Type B pancreatic cell (in vitro differentiated cells): ENCODE measurements at places on chromosomes 16 and 17. TPM values are rescaled to one million over a fixed set of nuclear protein-coding genes. Genes with fewer than 3 reads are reported as not detected.

DNA sequence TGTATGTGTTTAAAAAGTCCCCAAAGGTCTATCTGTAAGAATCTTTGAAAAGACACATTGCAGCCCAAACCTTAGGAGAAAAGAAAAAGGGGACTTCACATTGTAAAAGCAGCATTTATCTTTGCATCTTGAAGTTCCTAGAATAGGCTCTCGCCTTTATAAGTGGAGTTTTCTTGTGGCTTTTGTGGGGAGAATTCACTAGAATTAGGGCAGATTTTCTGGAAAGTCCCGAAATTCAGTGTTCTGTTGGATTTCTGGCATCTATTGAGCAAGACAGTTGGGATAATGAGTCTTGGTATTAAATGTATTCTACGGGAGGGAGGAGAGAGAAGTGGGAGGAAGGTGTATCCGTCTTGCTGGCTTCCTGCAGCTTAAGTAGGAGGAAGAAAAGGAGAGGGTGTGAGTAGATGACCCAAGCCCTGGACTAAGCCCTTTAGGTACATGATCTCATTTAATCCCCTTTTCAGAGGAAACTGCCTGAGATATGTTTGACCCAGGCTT is 62.6 kb downstream of the PRKCA start:
- peaks cover 9% of the 10 kb centered on the region for H3K27me3 ChIP-seq
- peaks cover 32% of the 10 kb centered on the region for H3K4me1 ChIP-seq

DNA sequence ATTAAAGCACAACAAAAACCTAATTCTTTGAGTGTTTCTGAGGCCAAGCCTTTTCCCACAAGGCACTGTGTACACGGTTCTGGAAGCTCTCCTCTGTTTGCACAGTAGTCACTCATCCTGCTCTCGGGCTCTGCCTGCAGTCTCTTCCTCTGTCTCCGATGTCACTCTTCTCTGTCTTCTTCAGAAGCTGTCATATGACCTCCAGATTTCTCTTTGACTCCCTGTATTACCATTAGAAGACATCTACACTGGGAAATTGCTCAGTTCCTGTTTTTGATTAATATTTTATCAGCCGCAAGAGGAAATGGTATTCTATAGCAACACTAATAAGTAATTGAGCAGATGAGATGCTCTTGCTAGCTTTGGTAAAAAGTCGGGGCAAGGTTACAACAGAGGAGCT is 422.9 kb downstream of the WWOX start:
- no peak overlapping the region for H3K27ac ChIP-seq
- peaks cover 2% of the 10 kb centered on the region for H3K36me3 ChIP-seq
- no peak overlapping the region for H3K4me3 ChIP-seq
- DNase-seq, result no peak
- peaks cover 13% of the 10 kb centered on the region for H3K4me1 ChIP-seq

GRCh38 chr17:81869221-81870130 is 1.7 kb downstream of the ARHGDIA start:
- H3K4me1 ChIP-seq, result peaks cover 11% of the 10 kb centered on the region
- no peak for DNase-seq
- no peaks in the 10 kb centered on the region for H3K27me3 ChIP-seq
- peak overlapping the region; percentile 89 for H3K4me3 ChIP-seq
- peak overlapping the region; percentile 90 for H3K27ac ChIP-seq

DNA sequence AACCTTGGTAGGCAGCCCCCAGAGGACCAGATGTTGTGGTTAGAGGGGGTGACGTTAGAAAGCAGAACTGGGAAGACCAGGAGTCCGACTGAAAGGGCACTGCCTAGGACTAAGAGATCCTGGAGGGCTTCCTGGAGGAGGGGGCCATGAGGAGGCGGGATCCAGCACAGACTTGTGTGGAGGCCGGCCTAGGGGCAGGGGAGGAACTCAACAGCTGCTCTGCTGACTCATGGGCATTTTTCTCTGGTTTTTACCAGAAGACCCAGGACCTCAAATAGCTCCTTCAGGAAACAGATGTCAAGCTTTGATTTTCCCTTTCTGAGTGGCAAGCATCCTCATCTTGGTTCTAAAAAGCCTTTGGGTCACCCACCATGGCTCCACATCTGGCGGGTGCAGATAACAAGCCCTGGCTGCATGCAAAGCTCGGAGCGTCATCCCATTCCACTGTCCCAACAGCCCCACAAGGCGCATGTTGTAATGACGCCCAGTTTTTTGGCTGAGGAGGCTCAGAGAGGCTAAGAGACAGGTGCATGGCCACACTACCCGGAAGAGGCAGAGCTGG is 29.0 kb downstream of the IL21R start:
- H3K4me1 ChIP-seq, result no peaks in the 10 kb centered on the region
- H3K36me3 ChIP-seq, result no peaks in the 10 kb centered on the region
- peak; percentile 51 for DNase-seq
- no peaks in the 10 kb centered on the region for H3K27me3 ChIP-seq
- H3K27ac ChIP-seq, result no peak overlapping the region

GRCh38 chr16:10181196-10182162 is 749 bp downstream of the GRIN2A start:
- peaks cover 4% of the 10 kb centered on the region for H3K4me1 ChIP-seq
- peak; percentile 88 for DNase-seq
- H3K27ac ChIP-seq, result no peak overlapping the region

The RND2 gene
- 3.3 and 7.1 TPM in 2 replicates for total RNA-seq

The KLHL10 gene
- 0.24 TPM in 1 of 2 replicates, not detected in the other for total RNA-seq

DNA sequence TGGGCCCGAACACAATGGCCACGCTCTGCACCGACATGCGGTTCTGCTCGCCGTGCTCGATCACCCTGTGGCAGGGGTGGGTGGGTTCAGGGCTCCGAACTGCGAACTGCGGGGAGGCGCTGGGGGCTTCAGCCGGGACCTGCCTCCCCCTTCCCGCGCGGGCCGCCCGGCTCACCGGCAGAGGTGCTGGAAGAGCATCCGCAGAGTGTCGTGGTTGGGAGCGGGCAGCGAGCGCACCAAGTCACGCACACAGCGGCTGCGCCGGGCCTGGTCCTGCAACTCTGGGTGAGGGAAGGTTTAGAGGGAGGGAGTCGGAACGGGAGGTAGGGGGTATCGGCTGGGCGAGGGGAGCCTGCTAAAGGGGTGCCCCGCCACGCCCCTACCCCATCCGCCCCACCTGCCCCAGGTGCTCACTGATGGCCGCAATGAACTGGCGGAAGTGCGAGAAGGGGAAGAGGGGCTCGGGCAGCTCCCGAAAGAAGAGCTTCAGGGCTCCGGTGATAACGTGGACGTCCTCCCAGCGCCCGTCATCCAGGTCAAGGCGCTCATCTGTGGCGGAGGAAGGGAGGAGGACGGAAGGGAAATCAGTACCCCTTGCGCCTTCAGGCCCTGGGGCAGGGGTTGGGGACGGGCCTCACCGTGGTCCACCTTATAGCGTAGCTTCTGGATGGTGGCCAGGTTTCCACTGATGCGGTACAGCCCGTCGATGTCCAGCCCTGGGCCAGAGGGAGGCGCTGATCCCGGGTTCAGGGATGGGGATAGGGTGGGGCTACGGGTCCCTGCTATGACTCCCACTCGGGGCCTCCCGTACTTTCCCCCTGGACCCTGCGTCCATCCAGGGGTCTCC is 36.9 kb downstream of the ARHGAP27 start:
- H3K27me3 ChIP-seq, result peaks cover 15% of the 10 kb centered on the region
- no peak overlapping the region for H3K27ac ChIP-seq
- peaks cover 4% of the 10 kb centered on the region for H3K4me1 ChIP-seq
- H3K4me3 ChIP-seq, result no peak overlapping the region
